ENCODE measurements at places on chromosomes 16 and 17.

DNA sequence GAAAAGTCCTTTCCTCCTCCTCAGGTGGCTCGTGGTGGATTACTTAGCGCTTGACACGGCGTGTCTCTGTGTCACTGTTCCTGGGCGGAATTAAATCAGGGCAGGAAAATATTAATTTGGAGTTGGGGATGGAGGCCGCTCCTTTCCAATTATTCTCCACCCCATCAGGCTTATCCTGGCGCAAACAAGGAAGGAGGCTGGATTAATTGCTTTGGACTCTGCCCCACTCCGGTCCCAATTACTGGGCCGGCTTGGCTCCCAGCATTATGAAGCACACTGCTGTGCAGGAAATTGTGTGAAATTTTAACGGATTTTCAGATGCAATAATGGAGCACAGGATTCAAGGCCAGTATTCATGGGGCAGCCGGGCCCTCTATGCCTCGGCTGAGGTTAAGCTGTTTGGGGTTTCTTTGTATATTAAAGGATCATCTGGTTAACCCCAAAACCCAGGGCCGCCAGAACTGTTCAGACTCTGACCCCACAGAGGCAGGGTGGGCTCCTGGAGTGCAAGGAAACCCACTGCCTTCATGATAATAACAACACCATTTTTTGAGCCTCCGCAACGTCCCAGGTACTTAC lies 87.8 kb downstream of the MRM1 start:
- no peak for DNase-seq

DNA sequence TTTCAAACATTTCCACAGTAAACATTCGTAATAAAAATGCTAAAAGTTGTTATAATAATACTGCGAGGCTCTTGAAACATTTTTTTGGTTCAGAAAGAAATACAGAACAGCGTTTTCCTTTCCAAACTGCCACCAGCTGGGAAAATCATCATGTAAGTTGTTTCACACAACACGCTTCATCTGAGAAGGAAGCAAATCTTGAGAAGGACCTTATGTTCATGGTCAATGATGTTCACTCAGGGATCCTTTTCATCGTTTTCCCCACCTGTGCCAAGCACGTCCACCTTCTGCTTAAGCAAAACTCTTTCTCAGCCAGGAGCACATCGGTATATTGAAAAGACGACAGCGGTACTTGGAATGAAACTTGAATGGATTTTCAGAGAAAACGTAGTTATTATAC lies 274.5 kb upstream of the ELAC2 start:
- no peak for DNase-seq

- no peak for DNase-seq
Measured at GRCh38 chr17:16923904-16924695, 47.8 kb downstream of the TNFRSF13B start.

DNA sequence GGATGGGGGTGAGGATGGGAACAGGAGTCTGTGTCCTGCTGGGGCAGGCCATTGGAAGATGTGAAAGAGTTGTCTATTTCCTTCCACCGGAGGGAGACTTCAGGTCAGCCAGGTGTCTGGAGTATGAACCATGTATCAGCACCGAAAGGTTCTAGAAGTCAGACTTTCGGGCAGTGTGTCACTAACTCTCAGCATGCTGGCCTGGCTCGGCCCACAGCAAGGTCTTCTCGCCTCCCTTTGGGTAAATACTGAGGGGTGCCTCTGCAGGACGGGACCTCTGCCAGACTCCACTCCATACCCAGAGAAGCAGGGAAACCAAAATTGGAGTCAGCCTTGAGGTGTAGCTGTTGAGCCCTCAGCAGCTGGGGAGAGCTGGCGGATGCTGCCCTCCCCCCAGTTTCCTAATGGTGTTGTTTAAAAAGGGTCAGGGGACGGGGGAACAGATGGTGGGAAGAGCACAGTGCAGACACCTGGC lies 507 bp downstream of the CIITA start:
- no peak for DNase-seq

DNA sequence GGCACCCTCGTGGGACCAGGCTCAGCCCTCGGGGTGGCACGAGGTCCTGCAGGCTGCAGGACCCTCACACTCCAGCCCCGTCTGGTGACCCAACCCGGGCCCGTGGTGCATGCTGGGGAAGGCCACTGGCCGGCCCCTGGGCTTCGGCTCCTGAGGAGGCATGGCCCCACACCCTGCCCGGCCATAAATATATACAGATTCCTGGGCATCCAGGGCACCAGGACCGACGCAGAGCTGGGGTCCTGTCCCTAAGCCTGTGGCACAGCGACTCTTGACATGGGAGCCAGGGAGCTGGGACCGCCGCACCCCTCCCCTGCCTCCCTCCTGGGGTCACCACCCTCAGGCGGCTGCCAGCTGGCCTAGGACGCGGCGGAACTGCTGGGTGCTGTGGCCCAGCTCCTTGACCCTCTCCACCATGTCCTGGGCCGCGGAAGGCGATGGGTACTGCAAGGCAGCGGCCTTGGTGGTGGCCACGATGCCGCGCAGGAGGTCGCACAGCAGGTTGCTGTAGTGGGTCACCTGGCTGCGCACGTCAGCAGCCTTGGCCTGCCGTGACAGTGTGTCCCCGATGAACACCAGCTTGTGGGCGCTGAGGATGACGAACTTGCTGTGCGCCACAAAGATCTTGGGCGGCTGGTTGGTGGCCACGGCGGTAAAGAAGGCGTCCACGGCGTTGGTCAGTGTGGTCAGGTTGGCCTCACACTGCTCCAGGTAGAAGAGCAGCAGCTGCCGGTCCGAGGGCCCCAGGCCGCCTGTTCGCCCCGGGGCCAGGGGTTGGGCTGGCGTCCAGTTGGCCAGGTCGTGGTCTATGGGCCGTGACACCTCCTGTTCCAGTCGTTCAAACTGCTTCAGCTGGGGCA lies 10.6 kb downstream of the CTRB1 start:
- no peak for DNase-seq

- DNase-seq, result no peak
Measured at GRCh38 chr16:31712064-31712540, 161.5 kb upstream of the ZNF267 start.

DNA sequence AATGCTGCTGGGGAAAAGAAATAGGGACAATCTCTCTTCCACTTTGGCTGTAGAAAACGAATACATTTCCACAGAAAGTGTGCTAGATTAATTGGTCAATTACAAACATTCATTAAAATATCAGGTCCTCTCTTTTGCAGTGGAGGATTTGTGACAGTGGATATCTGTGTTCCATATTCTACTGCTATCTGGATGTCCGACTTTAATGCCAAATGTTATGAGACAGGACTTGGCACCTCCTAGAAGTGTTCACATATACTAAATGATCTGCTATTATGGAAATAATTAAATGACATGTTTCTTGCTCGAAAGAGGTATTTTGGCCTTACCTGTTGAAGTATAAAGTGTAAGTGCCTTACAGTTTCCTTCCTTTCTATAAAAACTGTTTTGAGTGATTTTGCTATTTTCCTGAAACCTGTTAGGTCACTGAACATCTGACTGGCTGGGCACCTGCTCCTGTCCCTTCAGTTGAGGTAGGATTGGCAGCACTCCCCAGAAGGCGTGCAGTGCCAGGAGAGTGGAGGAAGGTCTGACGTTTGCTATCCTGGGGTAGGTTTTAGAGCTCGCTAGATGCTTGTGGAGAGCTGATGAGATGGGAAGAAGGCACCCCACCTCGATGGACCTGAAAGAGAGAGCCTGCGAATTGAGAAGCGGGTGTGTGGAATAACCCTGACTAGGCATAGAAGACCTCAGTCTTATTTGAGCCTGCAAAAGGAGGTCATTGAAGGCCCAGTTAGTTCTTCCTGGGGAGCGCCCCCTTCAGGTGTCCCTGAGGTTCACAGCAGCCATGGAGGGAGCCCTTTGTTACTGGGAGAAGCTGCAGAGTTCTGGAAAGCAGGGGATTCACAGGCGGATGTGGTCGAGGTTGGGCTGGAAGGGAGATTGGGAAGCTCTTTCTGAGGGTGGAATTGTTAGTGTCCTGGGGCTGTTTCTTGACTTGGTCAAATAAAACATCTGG lies 159.4 kb upstream of the ZNF267 start:
- no peak for DNase-seq

DNA sequence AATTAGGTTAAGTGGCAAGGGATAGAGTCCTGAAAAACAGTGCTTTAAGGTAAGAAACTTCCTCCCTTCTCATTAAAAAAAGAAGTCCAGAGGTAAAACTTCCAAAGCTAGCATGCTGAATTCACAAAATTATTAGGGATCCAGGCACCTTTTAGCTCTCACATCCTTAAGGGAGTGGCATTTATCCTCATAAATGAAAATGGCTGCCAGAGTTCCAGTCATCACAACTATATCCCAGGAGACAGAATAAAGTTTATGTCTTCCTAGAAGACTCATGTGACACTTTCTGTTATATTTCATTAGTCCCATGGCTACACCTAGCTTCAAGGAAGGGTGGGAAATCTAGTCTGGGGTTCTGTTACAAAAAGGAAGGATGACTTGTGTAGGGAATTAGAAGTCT lies 23.3 kb upstream of the ADORA2B start:
- no peak for DNase-seq

- DNase-seq, result no peak
Measured at GRCh38 chr16:3781421-3781820, 64.1 kb upstream of the TRAP1 start.

DNA sequence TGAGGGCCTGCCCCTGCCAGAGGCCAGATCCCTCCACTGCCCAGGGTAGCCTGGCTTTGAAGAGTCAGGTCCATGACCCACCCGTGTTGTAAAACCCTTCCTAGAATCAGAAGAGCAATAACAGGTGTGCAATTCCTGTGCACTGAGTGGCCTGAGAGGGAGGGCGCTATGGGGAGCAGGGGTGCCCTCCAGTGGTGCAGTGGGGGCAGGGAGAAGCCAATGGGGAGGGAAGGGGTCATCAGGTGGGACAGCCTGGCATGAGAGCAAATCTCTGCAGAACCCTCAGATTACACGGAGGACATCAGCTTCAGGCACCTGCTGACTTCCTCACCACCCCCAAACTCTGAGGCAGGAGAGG lies 72.9 kb upstream of the ZNF469 start:
- no peak for DNase-seq

DNA sequence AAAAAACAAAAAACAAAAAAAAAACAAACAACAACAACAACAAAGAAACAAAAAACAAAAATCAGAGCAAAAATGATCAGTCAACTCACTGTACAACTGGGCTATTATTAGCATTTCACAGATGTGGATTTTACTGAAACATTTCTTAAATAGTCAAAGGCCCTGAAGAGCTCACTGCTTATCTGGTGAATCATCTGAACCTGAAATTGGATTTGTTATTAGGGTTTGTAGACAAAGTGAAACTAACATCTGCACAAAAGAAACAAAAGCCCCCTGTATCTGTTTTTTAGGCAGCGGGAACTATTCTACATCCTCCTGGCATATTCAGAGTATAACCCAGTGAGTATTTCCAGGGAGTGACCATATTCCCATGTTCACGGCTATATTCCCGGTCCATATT lies 32.6 kb upstream of the KSR1 start:
- DNase-seq, result no peak

- no peak for DNase-seq
Measured at GRCh38 chr17:6079155-6079888, 9.1 kb downstream of the WSCD1 start.

DNA sequence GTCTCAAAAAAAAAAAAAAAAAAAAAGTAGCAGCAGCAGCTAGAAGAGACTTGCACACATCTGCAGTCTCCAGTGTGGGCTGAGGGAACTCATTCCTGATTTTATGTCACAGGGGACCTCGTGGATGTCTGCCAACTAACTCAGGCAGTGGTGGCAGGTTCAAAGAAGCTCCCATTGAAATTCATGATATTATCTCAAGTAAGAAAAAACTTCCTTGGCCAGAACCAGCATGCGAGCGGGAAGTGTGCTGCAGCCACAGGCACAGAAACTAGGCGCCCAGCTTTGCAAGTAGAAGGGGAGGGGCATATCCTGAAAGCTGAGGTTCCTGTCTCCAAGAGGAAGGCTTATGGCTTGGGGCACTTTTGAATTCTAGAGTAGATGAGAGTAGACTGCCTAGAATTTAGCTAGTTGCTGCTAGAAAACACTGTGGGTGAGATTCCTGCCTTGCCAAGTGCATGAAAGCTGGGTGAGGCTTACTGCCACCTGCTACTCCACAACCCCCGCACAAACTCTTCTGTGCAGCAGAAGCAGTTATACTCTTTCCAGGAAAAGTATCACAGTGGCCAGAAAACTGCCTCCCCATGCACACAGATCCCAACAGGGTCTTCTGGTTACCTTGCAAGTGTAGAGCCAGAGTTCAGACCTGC lies 603.8 kb upstream of the CA10 start:
- DNase-seq, result no peak

- no peak for DNase-seq
Measured at GRCh38 chr17:45091778-45092425, 30.8 kb downstream of the NMT1 start.

GRCh38 chr16:12896562-12896961 lies 4.8 kb upstream of the SHISA9 start:
- DNase-seq, result no peak

GRCh38 chr17:30599428-30600059 lies 122.3 kb downstream of the GOSR1 start:
- DNase-seq, result no peak

DNA sequence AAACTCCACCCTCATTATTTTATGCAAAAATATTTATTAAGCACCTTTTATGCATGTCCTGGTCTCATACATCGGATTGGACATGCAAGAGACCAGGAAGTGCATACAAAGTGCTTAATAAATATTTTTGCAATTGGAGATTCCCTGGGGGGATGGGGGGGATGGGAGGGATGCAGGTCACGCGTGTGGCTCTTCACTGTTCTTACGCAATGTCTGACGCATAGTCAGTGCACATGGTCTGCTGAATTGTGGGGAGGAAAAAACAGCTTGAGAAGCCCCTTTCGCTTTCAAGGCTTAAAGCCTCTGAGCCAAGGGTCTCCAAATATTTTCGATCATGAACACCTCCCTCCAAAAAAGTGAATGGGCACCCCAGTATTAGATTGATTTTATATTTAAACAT lies 96.7 kb upstream of the XYLT1 start:
- DNase-seq, result no peak

- no peak for DNase-seq
Measured at GRCh38 chr17:27155866-27156265, 138.0 kb upstream of the WSB1 start.

- no peak for DNase-seq
Measured at GRCh38 chr16:24138575-24138974, 117.6 kb upstream of the CACNG3 start.

DNA sequence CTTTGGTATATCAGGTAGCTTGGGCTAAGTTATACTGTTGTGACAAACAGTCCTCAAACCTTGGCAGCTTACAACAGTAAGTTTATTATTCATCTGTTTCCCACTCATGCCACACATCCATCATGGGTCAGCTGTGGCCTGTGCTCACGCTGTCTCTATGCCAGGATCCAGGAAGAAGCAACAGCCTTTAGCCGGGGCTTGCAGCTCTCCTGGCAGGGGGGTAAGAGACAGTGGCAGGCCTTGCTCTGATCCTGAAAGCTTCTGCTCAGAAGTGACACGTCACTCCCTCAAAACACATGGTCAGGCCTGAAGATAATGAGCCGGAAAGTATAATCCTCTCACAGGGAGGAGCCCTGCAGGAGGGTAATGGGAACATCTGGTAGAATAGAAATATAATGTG lies 377.6 kb downstream of the CPPED1 start:
- DNase-seq, result no peak

GRCh38 chr17:28499364-28499664 lies 6.8 kb upstream of the FOXN1 start:
- DNase-seq, result no peak

- no peak for DNase-seq
Measured at GRCh38 chr16:6016530-6017184, 919.1 kb upstream of the EEF2KMT start.
